ENCODE measurements at places on chromosomes 1 and 21. TPM values are rescaled to one million over a fixed set of nuclear protein-coding genes. Genes with fewer than 3 reads are reported as not detected.
A peak's percentile ranks its signal among the peaks of the same experiment; 100 is the strongest.

- no peak for DNase-seq
Measured at GRCh38 chr21:45050345-45050796, 24.0 kb upstream of the ADARB1 start.

TSPEAR gene
- total RNA-seq, result 0.10 TPM

DNASE2B gene
- total RNA-seq, result 0.34 TPM

DNA sequence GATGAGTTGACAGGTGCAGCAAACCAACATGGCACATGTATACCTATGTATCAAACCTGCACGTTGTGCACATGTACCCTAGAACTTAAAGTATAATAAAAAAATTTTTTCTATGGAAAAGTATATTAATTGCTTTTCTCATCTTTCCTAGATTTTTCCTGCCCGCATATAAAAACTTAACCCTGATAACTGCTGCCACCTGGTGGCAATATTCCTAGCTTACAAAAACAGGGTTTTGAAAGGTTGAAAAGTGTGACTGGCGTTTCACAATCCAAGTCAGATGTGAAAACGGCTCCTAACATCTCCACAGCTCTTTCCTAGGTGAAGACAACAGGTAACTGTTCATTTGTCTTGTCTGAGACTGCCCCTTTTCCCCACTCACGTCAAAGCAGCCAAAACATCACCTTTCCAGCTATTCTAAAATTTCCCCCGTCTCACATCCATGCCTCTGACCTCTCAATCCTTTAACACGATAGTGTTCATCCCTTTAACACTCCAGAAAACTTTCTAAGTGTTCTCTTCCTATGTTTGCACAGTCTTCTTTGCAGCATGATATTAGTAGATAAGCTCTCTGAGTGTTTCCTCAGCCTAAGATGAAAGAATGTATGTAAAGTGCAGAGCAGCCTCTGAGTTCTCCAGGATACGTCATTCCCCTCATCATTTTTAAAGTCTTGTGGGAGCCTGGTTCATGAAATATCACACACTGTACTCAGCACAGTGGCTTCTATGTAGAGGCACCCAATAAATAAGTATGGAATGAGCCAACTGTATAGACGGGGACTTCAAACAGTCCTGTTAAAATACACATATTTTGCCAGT lies 27.5 kb downstream of the OVGP1 start:
- DNase-seq, result peak; percentile 65

DNA sequence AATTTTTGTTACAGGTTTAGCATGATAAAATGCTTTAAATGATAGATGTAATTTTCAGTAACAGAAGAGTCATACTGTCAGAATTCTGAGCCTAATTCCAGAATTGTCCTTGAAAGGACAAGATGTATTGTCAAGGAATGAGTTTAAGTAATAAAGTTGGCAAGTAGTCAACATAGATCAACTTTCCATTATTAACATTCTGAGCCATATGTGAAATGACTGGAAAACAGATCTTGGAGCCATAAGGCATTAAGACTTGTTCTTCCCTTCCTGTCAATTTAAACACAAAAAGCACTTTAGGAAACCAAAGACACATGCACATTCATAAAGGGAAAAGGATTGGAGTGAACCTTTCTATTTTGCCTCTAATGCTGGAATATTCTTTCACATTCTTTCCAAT lies 107.0 kb downstream of the ODF2L start:
- no peak for DNase-seq

DNA sequence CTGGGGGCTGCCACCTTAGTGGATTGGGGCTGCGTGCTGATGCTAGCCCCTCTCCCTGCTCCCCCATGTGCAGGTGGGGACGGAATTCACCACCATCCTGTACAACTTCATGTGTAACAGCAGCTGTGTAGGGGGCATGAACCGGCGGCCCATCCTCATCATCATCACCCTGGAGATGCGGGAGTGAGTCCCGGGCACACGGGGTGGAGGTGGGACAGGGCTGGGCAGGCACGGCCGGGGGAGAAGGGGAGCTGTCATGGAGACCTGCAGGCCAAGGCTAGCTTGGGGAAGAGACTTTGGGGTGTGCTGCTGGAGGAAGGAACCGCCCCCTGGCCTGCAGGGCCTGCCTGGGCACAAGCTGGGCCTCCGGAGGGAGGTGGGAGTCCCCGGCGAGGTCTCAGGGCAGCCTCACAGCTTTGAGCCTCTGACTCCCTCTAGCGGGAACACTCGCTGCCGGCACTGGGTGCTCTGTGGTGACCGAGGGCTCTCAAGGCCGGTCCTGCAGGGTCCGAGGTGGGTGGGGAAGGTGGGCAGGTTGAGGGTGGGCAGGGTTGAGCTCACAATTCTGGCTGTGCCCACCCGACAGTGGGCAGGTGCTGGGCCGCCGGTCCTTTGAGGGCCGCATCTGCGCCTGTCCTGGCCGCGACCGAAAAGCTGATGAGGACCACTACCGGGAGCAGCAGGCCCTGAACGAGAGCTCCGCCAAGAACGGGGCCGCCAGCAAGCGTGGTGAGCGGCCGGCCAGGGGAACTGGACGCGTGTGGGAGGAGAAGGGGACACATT lies 25.0 kb upstream of the CCDC27 start:
- DNase-seq, result no peak

DNA sequence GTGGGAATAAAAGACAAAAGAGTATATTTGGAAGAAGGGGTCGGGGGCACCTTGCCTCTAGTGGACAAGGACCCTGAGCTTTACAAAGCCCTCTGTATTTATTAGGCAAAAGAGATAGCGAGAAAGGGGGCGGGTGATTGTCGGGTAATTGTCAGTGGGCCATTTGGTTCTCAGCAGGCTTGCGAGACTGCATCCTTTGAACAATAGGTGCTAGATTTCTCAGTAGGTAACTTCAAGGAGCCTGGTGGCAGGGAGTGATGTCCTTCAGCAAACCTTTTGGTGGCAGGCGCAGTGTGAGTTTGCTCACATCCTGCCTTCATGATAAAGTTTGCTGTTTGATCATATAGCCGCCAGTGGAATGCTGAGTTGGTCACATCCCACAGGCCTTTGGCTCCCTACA lies 71.4 kb downstream of the AXDND1 start:
- no peak for DNase-seq

DNA sequence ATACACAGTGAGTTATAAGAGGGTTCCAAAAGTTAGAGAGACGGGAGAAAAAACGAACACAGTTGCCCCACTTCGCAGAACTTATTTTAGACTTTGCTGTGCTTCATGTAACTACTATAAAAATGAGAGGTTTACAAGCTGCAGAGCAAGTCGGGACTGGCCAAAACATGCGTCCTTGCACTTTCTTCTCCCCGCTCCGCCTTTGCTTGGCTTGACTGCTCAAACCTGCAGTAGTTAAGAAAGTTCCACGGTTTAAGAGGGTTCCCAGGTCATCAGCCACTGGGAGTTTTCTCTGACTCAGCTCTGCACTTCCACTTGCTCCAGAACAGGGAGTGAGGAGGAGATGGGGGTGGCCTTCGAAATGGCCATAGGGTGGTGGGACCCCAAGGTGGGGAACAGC lies 36.2 kb downstream of the CLIC6 start:
- peak; percentile 64 for DNase-seq

DNA sequence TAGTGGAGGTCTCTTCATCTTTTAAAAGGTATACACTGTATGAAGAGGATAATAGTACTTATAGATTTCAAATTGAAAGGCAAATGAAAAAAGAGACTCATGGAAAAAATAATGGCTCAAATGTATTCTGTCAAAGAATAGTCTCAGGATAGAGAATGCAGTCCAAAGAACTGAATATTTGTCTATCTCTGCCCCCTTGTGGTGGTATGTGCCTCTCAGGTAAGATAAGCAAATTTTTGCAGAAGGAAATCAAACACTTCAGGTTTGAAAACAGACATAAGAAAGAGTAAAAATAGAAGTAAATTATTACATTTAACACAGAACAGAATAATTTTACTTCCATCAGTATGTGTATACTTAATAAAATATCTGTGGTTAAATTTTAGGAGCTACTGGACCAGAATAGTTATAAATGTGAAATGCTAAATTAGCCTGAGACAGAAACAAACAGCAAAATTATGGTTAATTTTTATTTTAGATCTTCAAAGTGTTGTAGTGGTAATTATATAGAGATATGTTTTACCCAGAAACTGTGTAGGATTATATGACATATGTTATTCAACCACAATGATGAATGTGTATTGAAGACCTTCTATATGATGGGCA lies 164.4 kb upstream of the PALMD start:
- peak; percentile 53 for DNase-seq

DNA sequence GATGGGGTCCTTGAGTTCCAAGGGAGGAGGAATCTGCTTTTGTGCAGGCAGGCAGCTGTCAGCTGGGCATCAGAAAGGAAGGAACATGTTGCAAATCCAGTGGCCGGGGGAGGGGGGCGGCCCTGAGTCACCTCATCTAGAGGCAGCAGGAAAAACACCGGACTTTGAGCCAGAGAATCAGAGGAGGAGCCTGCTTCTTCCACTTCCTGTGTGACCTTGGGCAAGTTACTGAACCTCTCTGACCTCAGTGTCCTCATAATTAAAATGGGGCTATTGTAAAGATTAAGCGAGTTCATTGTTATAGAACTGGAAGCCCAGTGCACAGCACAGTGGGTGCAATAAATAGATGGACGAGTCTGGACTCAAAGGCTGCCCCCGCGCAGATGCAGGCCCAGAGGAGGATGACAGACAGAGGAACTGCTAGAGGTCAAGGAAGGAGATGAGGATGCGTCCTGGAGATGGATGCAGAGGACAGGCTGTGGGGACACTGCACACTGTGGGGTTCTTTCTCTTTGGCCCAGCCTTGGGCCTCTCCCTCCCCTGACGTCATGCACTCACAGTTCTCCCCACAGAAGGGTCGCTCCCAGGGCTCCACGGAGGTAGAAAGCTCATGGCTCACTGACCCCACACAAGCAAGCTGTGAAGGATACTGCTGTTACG lies 714.3 kb downstream of the MATN1 start:
- no peak for DNase-seq

- no peak for DNase-seq
Measured at GRCh38 chr1:185213091-185213490, 56.1 kb downstream of the SWT1 start.

FCRLB gene
- 3.9 TPM for total RNA-seq

- no peak for DNase-seq
Measured at GRCh38 chr1:119040489-119040888, 52.3 kb upstream of the TBX15 start.

TNFSF4 gene
- total RNA-seq, result 0.52 TPM

LRRC40 gene
- 13.1 TPM for total RNA-seq

- peak; percentile 65 for DNase-seq
Measured at GRCh38 chr1:20551945-20552727, at the start of gene FAM43B. TSS of gene FAM43B (plus strand) at chr1:20552573. CDS start at chr1:20552974, 401 bp downstream.

ICOSLG gene
- total RNA-seq, result 3.0 TPM

GRCh38 chr1:234538062-234538731 lies 59.2 kb upstream of the TARBP1 start:
- DNase-seq, result no peak
